ENCODE measurements at places on chromosomes 3 and 15. TPM values are rescaled to one million over a fixed set of nuclear protein-coding genes. Genes with fewer than 3 reads are reported as not detected.

DNA sequence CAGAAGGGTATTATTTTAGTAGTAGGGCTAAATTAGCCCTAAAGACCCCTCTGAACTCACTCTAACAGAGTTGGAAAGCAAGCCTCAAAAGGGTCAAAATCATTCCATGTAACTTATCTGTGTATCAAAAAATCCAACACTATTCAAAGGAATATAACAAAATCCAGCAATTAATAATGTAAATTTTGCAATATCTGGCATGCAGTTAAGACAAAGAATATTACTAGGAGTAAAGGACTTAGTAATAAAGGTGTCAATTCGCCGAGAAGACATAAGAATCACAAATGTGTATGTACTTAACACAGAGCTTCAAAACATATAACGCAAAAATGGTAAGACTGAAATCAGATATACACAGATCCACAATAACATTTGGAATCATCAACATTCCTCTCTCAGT is 71.2 kb upstream of the PFN2 start:
- ATAC-seq, result no peak

GRCh38 chr3:45134758-45135521 is 11.2 kb downstream of the CDCP1 start:
- no peak for ATAC-seq

- ATAC-seq, result no peak
These were observed 153.1 kb downstream of the VGLL3 start for GRCh38 chr3:86837871-86838270.

- no peak for ATAC-seq
These were observed 66.6 kb downstream of the PIK3CB start for GRCh38 chr3:138768125-138768524.

GRCh38 chr3:184229394-184230080 is at the start of gene VWA5B2:
Gene VWA5B2 (plus strand): TSS chr3:184229585. CDS start chr3:184230529, 944 bp downstream.
- peak; percentile 93 for ATAC-seq

DNA sequence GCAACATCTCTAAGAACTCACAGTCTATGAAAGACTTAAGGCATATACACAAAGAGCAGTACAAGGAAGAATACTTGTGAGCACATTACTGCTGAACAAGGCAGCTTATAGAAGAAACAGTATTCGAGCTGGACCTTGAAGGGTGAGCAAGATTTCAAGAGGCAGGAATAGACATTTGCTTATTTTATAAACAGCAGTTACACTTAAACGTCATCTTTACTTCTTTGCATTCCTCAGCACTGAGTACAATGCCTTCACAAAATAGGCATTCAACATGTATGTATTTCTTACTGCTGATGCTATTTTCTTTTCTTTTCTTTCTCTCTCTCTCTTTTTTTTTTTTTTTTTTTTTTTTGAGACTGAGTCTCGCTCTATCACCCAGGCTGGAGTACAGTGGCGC is 205.8 kb downstream of the ZIC4 start:
- ATAC-seq, result no peak

DNA sequence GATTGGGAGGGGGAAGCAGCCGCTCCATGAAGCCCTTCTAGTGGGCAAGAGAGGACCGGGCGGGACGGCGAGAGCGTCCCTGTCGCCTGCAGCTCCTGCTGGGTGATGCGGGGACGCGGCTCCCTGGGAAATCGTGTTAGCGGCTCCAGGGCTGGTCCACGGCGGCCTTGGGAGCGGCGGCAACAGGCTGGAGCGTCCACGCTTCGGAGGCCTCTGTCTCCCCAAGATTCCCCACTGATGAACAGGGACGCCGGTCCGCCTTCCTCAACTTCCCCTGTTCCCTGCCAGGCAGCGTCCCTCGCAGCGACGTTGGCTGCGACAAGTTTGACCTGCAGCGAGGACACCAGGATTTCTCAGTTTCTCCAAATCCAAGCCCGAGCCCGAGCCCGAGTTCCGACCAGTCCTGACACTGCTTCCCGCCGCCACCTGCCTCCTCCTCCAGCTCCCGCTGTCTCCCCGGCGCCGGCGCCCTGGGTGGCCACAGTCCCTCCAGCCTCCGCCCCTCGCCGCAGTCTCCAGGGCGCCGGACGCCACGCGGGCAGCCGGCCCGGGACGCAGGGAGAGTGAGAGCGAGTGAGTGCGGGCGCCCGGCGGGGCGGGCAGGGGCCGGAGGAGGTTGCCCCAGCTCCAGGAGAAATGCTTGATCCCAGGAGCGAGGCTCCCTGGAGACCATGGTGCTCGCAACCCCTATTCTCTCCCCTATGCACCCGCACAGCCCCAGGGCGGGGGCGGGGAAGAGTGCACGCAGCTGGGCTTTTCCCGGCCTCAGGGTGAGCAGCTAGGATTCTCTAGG is 78.1 kb upstream of the RNF7 start:
- ATAC-seq, result peak; percentile 91

GRCh38 chr3:12413721-12414255 is 70.5 kb upstream of the TSEN2 start:
- ATAC-seq, result no peak

GRCh38 chr15:22956978-22957260 is 23.2 kb downstream of the CYFIP1 start:
- peak; percentile 12 for ATAC-seq

- ATAC-seq, result no peak
These were observed 10.3 kb upstream of the CD47 start for GRCh38 chr3:108100906-108101660.

DNA sequence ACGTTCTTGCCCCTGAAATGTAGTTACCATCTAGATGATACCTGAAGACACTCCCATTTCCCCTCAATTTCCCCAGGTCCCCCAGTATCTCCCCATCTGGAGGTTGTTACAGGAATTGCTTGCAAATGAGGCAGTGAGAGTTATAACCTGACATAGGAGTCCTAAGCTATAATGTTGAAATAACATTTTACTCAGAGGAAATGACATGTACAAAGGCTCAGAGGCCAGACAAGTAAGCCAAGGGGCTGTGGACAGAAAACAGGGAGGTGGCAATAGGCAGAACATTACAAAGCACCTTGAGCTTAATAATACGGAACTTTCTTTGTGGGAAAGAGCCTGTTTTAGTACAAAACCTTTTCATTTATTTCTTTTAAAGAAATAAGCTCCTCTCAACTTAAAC is 171.9 kb downstream of the FRMD5 start:
- no peak for ATAC-seq

DNA sequence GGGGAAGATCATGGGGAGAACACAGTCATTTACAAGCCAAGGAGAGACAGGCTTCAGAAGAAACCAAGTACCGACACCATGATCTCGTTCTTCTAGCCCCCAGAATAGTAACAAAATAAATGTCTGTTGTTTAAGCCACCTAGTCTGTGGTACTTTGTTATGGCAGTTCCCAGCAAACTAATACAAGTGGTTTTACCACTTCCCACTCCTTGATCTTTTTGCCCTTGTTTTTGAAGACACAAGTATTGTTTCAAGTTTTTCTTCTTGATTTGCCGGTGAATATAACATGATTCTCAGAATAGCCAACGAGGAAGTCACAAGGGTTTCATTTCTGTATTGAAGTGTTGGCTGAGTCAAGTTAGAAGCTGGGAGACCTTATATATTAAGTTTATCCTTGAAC is 220.3 kb downstream of the SOX2 start:
- ATAC-seq, result no peak

GRCh38 chr3:69762768-69763229 is 23.5 kb downstream of the MITF start:
- ATAC-seq, result no peak

GRCh38 chr3:30605706-30606300 is 598 bp upstream of the TGFBR2 start:
- no peak for ATAC-seq

- ATAC-seq, result peak; percentile 76
These were observed 623 bp downstream of the ZNF639 start for GRCh38 chr3:179323197-179324110.

GRCh38 chr3:59424268-59425010 is 374.6 kb upstream of the CFAP20DC start:
- peak; percentile 65 for ATAC-seq

GRCh38 chr3:14836049-14836468 is 17.3 kb downstream of the FGD5 start:
- peak; percentile 87 for ATAC-seq

DNA sequence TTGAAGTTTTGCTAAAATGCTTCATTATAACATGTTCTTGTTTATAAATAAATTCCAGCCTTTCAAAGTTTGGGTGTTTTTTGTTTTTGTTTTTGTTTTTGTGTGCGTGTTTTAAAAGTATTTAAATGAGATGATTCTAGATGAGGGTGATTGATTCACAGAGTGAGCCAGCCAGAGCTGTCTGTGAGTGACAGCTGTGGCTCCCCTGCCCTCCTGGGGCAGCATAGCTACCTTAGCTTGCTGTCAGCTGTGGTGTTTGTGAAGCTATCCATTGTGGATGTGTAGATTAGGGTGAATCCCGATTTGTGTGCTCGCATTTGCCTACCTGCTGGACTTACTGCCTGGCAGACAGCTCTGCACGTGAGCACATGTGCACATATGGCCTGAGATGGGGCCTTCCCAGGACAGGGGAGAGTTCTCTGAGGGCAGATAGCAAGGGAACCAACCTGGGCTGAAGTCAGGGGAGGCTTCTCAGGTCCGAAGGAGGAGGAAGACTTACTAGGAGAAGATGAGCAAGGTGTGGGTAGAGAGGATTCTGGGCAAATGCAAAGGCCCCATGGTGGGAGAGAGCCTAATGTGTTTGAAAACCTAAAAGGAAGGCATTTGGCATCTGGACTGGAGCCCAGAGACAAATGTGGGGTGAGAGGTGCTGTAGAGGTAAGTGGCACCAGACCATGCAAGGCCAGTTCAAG is 124.2 kb downstream of the EEFSEC start:
- ATAC-seq, result no peak

GRCh38 chr3:172087602-172088580 is 48.5 kb downstream of the FNDC3B start:
- no peak for ATAC-seq

GRCh38 chr3:122697952-122698620 is 17.4 kb downstream of the PARP14 start:
- no peak for ATAC-seq

Gene TM4SF4
- total RNA-seq, result 2.2 TPM

Gene VPS39
- 53.6 TPM for total RNA-seq

Gene GOLGA8O
- total RNA-seq, result 0.54 TPM

Gene B3GNT5
- 5.9 TPM for total RNA-seq

Gene PP2D1
- total RNA-seq, result not detected

Gene TAMM41
- total RNA-seq, result 6.7 TPM

Gene SLC9A9
- total RNA-seq, result 12.8 TPM

Gene SNX22
- 0.13 TPM for total RNA-seq
